Pons (tissue), 1 donor: ENCODE measurements at places on chromosomes 1 and 21.
A peak's percentile ranks its signal among the peaks of the same experiment; 100 is the strongest.

- DNase-seq = no peak
These were observed 49.8 kb downstream of the DISP3 start for GRCh38 chr1:11528611-11529261.

- no peak for DNase-seq
These were observed 41.7 kb upstream of the RAB4A start for GRCh38 chr1:229229137-229229720.

- no peak for DNase-seq
These were observed 24.0 kb downstream of the PAX7 start for GRCh38 chr1:18654599-18654998.

- no peak for DNase-seq
These were observed 1.7 kb downstream of the TRMT1L start for GRCh38 chr1:185154912-185155513.

DNA sequence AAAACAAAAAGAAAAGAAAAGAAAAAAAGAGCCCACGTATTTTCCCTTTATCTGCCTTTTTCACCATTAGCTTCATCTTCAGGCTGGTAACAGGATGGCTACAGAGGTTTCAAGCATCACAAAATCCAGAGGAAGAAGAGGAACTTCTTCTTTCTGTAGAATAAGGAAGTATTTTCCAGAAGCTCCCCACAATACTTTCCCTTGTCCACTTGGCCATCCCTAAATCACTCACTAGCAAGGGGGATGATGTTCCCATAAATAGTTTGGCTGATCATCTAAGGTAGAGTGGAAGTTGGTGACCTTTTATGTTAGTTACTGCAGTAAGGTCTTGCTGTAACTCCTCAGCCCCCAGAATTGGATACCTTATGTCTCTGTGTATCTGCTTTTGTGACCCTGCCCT is 45.1 kb upstream of the RNF11 start:
- peak; percentile 9 for DNase-seq

DNA sequence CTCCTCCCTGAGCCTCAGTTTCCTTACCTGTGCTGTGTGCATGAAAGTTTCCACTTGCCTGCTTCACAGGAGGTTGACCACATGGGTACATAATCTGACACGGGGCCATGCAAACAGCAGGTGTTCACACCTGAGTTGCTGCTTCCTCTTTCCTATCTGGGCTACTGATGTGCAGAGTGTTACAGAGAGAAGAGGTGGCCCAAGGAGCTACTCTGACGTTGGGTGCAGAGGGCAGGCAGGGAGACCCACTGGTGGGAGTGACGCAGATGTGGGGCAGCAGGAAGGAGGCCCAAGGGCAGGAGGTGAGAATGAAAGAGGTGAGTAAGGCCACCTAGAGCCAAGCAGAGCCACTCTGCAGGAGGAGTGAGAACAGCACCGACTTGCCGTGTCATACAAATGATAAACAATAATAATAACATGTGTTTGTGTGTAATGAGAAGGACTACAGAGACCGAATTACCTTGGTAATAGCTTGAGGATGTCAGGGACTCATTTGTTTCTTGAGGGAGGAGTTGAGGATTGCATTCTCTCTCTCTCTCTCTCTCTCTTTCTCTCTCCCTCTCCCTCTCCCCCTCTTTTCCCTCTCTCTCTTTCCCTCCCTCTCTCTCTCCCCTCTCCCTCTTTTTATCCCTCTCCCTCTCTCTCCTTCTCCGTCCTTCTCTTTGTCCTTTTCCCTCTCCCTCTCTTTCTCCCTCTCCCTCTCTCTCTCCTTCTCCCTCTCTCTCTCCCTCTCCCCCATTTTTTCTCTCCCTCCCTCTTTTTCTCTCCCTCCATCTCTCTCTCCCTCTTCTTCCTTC is 87.4 kb upstream of the IGSF21 start:
- no peak for DNase-seq

DNA sequence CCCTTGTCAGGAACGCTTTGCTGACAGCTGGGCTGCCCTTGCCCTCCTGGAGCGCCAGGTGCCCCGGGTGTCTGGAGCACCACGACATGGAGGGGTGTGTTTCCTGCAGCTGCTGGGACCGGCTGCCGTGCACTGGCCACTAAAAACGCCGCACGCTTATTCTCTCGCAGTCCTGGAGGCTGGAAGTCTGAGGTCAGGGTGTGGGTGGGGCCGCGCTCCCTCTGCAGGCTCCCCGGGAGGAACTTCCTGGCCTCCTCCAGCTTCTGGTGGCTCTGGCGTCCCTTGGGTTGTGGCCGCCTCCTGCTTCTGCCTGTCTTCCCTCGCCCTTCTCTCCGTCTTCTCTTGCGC is 28.0 kb upstream of the PLCH2 start:
- no peak for DNase-seq

DNA sequence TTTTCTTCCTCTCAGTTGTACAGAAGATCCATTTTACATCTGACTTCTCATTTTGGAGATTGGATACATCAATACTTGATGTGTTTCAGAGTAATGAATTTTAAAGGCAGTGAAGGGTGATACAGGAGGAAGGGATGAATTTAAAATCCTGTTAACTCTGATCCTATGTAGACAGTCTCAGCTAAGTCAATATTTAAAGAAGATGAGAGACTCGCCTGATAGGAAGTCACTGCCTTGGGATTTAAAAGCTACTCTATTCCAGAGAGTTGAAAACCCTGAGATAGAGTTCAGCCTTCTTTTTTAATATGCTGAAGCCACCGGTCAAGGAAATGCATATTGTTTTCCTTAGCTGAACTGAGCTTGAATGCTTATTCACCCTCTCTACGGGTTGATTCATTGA is 42.7 kb downstream of the HUNK start:
- no peak for DNase-seq

GRCh38 chr21:34128674-34129038 is 55.3 kb downstream of the MRPS6 start:
- DNase-seq = no peak

DNA sequence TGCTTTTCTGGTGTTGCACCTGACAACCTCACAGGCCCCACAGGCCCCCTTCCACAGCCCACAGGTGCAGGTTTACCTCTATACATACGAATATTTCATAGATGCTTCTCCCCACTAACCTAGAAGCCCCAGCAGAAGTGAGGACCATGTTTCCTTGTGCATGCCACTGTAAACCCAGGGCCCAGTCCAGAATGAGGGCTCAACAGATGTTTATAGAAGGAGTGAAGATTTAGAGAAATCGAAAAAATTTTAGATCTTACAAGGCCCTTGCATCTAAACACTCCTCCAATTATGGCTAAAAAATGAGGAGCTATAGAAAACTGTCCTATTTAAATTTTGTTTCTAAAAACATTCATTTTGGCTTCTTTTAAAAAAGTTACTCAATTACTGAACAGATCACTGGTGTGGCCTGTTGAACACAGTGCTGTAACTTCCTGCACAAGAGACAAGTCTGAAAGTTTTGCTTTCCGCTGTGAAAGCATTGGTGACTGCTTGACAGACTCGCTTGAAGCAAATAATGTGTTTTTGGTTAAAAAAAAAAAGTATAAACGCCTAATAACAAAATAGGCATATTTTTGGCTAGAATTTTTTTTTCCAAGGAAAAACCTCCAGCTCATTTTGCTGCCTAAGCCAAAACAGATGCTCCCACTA is 1.2 kb downstream of the ABCB10 start:
- DNase-seq = no peak

DNA sequence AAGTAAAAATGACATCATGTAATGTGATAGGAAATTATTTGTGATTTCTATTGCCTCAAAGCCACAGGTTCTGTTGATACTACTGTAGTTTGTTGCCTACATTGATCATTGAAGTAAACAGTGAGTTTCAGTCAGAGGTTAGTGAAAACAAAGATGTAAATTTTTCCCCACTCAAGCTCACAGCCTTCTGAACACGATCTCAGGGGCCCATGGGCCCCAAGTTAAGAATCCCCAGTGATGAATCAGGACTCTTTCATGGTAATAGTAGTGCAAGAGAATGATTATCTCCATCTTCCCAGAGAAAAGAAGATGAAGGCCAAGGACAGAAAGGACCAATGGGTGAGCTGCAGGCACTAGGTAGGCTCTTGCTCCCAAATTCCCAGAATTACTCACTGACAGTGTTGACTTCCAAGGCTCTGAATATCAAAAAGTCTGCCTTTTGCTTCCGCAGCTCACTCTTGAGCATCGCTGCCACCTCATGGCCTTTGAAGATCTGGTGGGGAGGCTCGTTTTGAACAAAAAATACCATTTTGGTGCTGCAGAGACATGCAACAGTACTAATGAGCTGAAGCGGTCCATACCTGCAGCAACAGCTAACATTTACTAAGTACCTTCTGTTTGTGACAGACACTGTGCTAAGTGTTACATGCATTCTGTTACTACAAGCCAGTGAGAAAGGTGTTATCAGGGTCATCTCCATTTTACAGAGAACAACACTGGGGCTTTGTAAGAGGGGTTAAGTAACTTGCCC is 113.3 kb downstream of the KIAA0319L start:
- no peak for DNase-seq

DNA sequence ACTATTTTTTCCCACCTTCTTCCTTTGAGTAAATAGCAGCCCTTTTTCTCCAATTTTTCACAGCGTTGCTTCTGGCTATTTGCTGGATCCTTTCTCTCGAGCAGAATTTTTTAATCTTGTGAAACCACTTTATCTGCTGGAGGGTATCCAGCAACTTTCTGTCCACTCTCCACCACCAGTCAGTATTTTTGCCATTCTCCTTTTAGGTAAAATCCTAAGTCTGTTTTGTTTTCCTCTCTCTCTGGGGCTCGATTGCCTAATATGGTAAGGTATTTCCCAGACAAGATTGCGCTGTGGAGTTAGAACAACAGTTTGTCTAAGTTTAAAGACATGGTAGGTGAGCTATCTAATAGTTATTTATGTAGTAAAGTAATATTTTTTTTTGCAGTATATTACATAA is 156.9 kb downstream of the PPP1R12B start:
- DNase-seq = no peak

DNA sequence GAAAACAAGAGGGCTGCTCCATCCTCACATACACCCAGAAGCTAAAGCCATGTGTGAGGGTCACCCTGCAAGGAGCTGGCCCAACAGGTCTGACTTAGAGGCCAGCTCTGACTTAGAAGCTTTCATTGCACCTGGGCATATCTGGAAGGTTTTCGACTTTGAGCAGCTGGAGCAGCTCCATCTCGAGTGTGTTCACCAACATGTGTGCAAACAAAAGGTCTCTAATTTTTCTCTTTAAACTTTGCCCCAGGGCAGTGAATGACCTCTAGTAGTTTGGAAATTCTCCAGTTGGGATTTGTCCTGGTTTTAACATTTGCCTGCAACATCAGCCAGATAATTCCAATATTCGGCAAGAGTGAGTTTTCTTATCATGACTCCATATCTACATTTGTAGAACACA is 108.3 kb downstream of the TNR start:
- no peak for DNase-seq

DNA sequence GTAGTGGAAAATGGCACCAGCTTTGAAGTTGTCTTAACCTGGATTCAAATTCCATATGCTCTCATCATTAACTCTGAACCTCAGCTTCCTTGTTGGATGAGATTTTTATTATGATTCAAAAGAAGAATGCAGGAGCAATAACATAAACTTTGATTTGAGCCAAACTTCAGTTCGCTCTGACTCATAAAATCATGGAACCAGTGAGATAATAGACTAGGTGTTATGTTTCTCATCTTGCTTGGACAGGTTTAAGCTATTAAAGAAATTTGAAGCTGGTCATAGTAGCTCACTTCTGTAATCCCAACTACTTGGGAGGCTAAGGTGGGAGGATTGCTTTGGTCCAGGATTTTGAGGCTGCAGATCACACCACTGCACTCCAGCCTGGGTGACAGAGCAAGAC is 172.8 kb downstream of the CLEC20A start:
- no peak for DNase-seq

GRCh38 chr21:46442938-46443337 is 15.8 kb upstream of the DIP2A start:
- no peak for DNase-seq

GRCh38 chr1:215970406-215970805 is 403.3 kb downstream of the KCTD3 start:
- DNase-seq = no peak

GRCh38 chr1:241636291-241636690 is 3.9 kb downstream of the CHML start:
- DNase-seq = no peak

DNA sequence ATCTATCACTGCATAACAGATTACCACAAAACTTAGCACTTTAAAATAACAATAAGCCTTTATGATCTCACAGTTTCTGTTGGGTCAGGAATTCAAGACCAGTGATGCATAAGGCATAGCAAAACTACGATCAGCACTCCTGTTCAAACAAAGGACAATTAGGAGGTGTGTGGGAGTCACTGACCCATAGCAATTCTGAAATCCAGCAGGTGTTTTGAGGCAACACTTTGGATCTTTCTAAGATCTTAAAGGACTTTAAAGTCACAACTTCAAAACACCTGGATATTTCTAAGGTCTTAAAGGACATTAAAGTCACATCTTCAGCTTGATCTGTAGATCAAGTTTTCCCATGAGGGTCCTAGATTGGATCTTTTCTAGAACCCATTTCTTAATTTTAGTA is 35.3 kb downstream of the AKT3 start:
- DNase-seq = no peak

GRCh38 chr1:48344373-48344772 is 121.9 kb downstream of the SLC5A9 start:
- DNase-seq = no peak

DNA sequence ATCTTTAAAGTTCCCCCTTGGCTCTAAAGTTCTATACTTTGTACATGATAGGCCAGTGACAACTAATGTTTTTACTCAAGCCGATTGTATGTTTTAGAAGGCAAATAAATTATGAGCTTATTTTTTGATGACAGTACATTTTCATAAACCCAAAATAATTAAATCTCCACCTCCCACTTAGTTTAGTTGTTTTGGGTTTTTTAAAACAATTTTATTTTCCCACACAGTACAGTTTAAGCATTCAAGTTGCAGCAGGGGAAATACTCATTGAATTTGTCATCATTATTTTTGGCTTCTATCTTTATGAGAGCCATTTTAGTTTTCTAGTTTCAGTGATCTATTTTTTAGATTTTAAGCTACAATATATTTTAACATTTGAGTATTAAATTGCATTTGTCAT is 93.6 kb downstream of the OLFML2B start:
- no peak for DNase-seq

GRCh38 chr1:206706298-206706791 is 21.6 kb downstream of the MAPKAPK2 start:
- no peak for DNase-seq

- DNase-seq = no peak
These were observed 18.7 kb downstream of the PSMB2 start for GRCh38 chr1:35622510-35623178.
